Foreskin fibroblast (primary cell): ENCODE measurements at places on chromosomes 13 and 19.
A peak's percentile ranks its signal among the peaks of the same experiment; 100 is the strongest.

- no peak for DNase-seq
These were observed 4.9 kb downstream of the PTGER1 start for GRCh38 chr19:14470031-14470876.

DNA sequence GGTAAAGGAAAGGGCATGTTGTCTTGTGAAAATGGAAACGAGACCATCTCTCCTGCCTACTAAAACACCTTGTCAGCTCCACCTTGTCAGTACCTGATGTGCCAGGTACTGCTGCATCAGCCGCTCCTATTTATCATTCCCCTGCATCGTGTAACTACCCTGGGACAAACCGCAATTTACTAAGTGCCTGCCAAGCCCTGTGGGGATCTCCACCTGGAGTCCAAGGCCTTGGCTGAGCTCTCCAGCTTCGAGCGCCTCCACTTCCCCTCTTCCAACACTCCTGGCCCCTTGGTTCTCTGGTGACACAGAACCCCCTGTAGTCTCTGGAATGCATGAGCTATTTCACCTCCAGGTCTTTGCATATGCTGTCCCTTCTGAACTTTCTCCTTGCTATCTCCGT, 25.9 kb upstream of the CCNP start:
- DNase-seq, result no peak

GRCh38 chr19:14554382-14554812, 17.5 kb downstream of the NDUFB7 start:
- no peak for DNase-seq

- DNase-seq, result no peak
These were observed at the start of gene ISYNA1 for GRCh38 chr19:18437491-18438330. Gene ISYNA1 (minus strand): TSS chr19:18438133. CDS start chr19:18437979, 154 bp downstream.

- no peak for DNase-seq
These were observed 10.1 kb downstream of the PDX1 start for GRCh38 chr13:27929868-27930267.

GRCh38 chr13:85040215-85040614, 759.0 kb downstream of the SLITRK6 start:
- DNase-seq, result no peak

DNA sequence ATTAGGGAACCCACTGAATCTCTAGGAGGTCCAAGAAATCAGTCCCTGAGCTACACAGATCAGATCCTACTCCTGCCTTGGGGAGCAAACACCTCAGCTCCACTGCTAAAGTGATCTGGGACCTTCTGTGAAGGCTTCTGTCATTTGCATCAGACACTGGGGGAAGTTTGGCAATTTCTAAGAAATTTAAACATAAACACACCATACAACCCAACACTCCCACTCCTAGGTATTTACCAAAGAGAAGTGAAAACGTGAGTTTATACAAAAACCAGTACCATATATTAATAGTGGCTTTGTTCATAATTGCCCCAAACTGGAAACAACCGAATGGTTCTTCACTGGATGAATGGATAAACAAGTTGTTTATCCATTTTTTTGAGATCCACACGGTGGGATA, 7.3 kb upstream of the TYROBP start:
- DNase-seq, result no peak

GRCh38 chr13:66546534-66547379, 683.4 kb downstream of the PCDH9 start:
- peak; percentile 37 for DNase-seq

DNA sequence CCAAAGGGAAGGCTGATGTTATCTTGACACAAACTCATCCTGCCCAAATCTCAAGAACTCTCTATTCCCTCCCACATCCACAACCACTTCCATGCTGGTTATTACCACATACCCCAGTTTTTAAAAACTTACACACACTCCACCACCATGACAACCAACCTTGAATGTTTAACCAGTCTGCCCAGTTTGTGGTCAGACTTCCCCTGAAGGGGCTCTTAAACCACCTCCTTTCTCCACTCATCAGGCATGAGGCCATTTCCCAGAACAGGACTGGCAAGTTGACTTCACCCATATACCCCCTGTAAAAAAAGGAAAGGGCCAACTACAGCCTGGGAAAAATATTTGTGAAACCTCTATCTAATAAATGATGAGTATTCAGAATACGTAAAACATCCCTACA, 12.4 kb upstream of the ZSCAN4 start:
- no peak for DNase-seq

DNA sequence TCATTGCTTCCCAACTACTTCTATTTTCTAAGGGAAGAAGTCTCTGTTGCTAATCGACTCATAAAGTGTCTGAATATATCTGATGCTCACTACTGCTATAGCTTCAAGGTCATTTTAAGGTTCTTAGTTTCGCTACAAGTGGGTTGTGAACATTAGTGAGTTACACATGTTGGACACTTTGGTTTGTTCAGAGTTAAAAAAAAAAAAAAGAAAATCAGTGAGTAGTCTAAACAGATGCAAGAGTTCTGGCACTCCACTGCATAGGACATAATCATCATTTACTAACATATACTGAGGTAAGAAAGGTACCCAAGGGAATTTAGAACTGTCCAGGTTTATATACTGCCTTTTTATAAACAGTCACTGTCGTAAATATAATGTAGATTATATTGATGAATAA, 108.8 kb downstream of the KLF12 start:
- DNase-seq, result no peak

GRCh38 chr13:84032116-84032515, 149.8 kb upstream of the SLITRK1 start:
- DNase-seq, result peak; percentile 1

DNA sequence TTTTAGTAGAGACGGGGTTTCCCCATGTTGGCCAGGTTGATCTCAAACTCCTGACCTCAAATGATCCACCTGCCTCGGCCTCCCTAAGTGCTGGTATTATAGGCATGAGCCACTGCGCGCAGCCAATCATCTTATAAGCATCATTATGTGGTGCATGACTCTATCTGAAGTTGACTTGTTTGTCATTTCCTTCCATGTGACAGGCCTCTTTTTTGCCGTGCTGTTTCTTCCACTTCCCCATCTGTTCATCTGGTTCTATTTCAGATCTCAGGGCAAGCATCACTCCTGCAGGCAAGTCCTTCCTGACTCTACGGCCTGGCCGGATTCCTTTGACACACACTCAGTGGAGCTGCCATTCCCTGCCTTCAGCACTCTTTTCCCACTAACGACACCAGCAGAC, 15.2 kb downstream of the COL5A3 start:
- DNase-seq, result no peak

- no peak for DNase-seq
These were observed 11.4 kb upstream of the SCEL start for GRCh38 chr13:77523834-77524728.

- DNase-seq, result peak; percentile 97
These were observed 455 bp downstream of the TPT1 start for GRCh38 chr13:45340422-45341033.

GRCh38 chr13:41842036-41842620, 118.8 kb downstream of the VWA8 start:
- peak; percentile 54 for DNase-seq

- no peak for DNase-seq
These were observed 8.8 kb downstream of the STK11 start for GRCh38 chr19:1214299-1214861.

GRCh38 chr13:101230271-101230890, 185.9 kb downstream of the NALCN start:
- DNase-seq, result no peak

DNA sequence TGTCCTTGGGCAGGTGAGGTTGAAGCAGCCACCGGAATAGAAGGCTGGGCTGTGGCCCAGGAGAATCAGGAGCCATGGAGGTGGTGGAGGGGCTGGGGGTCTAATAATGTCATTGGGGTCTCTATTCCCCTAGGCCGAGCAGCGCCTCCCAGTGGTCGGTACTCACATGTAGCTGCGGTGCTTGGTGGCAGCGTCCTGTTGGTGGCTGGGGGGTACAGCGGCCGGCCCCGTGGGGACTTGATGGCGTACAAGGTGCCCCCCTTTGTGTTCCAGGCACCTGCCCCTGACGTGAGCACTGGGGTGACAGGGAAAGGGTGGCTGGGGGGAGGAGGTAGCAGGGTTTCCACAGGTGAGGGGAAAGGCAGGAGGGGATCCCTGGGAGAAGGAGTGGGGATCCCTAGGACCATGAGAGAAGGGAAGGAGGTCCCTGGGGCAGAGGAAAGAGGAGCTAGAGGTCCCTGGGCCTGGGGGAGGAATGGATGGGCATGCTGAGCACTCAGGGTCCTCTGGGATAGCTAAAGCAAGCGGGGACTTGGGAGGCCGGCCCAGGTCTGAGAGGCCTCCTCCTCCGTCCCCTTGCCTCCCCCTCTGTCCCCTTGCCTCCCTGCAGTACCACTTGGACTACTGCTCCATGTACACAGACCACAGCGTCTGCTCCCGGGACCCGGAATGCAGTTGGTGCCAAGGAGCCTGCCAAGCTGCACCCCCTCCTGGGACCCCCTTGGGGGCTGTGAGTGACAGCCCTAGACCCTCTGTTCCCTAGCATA, 18.1 kb downstream of the MEGF8 start:
- no peak for DNase-seq

DNA sequence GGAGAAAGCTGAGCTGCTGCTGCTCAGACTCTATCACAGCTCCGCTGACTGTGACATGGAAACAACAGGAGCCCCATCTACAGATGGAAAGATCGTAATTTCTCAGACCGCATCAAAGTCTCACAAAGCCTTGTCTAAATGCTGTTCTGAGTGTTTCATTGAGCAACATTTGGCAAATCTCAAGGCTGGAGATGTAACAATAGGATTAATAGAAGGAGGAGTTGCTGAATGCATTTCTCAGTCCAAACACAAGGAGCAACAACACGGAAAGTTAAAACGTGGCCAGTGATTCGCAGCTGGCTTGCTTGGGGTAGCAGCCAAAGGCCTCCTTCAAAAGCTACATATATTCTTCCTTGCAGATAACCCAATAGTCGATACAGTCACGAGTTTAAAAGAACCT, 55.7 kb downstream of the MRPL57 start:
- DNase-seq, result peak; percentile 61

GRCh38 chr19:801030-801860, 4.0 kb downstream of the PTBP1 start:
- peak; percentile 50 for DNase-seq

- no peak for DNase-seq
These were observed 166.0 kb upstream of the UBL3 start for GRCh38 chr13:30016398-30016797.

- DNase-seq, result no peak
These were observed 306.3 kb upstream of the MAB21L1 start for GRCh38 chr13:35782793-35783192.
